ENCODE measurements at places on chromosomes 4 and X.

- no peak for DNase-seq
These were observed 7.9 kb upstream of the CBR4 start for GRCh38 chr4:169017971-169018370.

DNA sequence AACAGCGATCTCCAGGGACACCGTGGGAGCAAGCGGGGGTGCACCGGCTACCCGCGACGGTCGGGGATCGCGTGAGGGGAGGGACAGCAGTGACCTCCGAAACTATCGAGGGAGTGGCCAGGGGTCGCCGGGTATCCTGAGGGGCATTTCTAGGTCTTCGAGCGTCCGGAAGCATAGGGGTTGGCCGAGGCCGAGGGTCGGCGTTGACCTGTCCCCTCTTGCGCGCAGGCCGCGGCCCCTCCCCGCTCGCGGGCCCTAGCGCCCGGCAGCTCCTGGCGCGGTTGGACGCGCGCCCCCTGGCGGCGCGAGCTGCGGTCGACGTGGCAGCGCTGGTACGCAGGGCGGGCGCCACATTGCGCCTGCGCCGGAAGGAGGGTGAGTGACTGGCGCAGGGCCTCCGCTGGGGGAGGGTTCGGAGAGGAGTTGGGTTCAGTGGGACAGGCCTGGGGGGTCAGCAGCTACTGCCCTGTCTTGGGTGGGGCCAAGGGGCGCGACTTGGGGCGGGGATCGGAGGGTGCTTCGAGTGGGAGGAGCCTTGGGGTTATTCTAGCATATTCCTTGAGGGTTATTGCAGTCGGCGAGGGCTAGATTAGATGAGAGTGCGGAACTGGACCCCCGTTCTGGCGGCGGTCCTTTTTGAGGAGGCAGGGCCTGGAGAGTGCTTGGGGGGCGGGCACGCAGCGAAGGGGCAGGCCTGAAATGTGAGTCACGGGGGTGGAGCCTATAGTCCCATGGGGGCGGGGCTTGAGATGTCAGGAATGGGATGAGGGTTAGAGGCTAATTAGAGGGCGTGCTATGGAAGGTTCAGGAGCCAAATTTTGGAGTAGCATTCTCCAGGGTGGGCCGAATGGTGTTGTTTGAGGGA, 1.2 kb downstream of the MAGIX start:
- peak; percentile 74 for DNase-seq

- no peak for DNase-seq
These were observed 125.4 kb upstream of the CHRDL1 start for GRCh38 chrX:110920991-110921390.

DNA sequence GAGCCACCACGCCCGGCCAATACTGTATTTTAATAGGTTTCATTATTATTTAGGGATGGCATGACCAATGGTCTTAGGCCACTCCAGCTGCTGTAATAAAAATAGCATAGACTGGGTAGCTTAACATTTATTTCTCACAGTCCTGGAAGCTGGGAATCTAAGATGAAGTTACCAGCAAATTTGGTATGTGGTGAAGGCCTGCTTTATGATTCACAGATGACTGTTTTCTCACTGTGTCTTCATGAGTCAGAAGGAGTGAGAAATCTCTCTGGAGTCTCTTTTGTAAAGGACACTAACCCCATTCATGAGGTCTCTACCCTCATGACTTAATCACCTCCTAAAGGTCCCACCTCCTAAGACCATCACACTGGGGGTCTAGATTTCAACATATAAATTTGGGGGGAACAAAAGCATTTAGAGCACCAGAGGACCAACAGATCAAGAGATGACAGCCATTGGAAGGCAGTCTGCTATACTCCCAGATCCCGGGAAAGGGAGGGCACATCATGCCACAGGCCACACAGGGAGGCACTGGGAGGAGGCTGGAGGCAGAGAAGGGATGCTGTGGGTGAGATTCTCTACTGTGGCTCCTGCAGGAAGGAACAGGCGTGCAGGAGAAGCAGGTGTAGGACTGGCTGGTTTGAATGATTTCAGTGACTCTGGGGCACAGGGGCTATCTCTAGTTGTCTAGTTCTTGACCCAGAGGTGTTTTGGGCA, 335.8 kb upstream of the SFRP2 start:
- DNase-seq, result no peak

- DNase-seq, result no peak
These were observed 18.2 kb downstream of the IL13RA1 start for GRCh38 chrX:118745570-118745969.

DNA sequence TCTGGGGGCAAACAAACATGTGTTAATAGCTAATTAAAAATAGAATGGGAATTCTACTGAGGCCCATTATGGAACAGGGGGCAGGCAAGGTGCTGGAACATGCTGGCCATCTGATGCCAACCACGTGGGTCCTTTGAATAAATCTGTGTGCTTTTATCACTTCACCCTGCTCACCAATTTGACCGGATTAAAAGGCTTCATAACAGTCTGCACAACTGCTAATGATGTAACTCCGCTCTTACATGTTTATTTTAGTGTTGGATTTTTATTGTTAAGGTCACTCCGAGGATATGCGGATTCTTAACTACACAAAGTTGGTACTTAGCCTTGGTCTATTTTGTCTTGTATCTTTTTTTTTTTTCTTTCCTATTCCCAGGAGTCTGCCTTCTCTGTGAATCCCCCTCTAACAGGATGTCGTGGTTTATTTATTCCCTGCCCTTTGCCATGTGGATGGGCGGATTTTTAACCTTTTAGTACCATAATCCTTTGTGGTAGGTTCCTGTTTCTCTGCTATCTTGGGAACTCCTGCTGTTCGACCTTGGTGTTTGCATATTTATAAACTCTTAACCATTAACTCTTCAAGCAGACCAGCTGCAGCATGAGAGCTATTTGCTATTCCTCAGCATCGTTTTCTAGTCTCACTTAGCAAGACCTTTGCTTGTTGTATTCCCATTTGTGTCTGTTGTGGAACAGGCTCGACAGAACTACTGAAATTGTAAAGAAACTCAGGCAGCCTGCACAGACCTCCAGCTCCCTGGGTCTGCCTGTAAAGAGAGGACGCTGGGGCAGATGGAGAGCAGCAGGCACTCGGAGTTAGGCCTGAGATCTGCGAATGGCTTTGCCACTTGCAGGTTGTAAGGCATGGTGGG, 38.0 kb downstream of the TRIM2 start:
- no peak for DNase-seq

DNA sequence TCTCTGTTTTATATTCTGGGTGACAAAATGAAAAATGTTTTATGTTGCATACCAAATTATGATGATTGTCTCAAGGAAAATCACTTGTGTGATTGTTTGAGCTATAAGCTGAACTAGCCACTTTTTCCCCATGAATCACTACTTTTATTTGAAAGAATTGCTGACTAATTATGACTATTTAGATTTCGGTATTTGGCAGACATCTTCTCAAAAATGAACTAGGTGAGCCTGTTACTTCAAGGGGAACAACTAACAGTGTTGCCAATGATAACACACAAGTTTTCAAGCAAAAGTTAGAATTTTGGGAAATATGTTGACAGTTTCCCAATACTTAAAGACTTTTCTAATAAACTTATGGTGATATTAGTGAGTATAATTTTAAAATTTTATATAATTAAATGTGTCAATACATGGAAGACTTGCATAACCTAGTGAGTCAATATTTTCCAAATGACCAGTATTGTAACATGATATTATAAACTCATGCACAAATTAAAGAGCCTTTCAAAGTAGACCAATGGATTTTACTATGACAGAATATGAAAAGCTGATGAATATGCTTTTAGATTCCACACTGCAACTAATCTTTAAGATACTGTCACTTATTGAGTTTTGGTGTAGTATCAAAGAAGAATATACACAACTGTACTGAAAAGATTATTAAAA, 187.7 kb upstream of the GATB start:
- DNase-seq, result no peak

DNA sequence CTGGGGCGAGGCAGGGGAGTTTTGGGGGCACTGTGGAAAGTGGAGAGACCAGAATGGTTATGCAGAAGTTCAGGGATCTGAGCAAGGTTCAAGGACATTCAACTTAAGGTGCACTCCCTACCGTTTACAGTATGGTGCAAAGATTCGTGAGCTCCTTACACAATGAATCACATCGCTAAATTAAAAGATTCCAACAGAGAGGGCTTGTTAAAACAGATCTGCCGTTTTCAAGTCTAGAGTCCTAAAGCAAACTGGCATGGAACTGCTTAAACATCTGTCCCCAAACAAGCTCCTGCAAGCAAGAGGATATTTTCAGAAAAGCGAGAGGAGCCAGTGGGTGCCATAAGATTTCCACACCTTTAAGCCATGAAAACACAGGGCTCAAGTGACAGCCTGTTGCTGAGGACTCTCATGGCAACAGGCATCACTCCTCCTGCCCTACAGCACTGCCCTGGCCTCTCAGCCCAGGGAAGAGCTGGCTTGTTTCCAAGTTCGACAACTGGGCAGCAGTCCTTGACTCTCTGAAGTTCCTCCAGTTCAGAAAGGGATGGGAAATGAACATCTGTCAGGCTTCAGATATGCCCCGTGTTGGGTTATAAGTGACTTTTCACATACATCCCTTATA, 10.0 kb downstream of the FAM184B start:
- DNase-seq, result no peak

GRCh38 chrX:39338583-39338982, 537.3 kb downstream of the MID1IP1 start:
- DNase-seq, result no peak

DNA sequence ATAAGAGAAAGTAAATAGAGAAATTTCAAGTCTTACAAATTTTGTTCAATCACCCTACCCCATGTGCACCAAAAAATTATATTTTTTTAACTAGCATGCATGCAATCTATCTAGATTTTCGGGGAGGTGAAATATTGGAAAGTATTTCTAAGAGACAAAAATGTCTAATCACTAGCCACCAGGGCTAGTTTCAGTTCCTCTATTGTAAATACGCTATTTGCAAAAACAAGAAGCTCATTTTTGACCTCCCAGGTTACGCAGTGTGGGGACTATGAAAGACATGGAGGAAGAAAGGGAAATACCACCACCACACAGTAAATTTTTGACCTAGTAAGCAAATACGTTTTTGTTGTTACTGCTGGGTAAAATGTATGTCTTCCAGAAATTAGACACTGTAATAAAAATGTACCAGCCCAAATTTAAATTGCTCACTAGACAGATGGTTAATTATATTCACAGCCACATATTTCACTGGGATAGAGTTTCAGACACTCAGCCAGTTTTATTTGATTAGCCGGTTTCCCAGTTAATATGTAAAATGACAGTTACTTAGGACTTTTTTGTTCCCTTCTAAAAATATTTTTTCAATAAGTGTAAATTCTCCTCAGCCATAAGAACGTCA, 2.2 kb downstream of the NEXMIF start:
- no peak for DNase-seq

GRCh38 chr4:24794916-24795665, at the start of gene SOD3:
SOD3 (plus strand) TSS chr4:24795573; CDS start chr4:24799522, 3,949 bp downstream.
- no peak for DNase-seq

DNA sequence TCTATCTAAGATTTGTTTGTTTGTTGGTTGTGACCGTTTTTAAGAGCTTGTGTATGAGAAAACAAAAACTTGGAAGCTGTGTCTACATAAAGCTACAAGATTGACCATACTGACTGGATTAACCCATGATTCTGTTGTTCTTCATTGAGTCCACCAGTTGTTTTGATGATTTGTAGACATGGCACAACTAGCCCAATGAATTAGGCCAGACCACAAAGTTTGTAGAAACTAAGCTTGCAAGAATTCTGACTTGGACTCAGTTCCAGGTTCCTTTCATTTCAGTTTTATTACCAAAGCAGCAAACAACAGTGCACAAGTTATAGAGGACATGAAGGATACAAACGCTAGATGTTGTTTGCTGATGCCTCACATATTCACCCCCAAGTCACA, 119.3 kb downstream of the RASGEF1B start:
- DNase-seq, result no peak

GRCh38 chrX:132171881-132172280, 44.1 kb upstream of the FRMD7 start:
- DNase-seq, result no peak
